ENCODE measurements at places on chromosomes 2 and 18.

DNA sequence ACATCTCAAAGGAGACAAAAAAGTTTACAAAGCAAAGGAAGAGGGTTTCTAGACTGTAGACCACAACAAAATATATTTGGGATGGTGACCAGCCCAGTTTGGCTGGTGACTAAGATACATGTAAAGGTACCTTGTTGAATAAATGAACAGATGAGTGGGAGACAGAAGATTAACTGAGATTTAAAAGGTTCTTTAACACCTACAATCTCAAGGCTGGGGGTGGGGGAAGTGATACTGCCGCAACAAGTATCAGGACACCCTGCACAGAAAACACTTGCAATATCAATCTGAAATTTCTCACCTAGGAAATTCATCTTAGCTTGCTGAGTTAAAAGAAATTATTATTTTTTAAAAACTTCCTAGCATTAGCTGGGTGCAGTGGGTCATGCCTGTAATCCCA is 8.3 kb downstream of the RNF149 start:
- DNase-seq, result no peak

- no peak for DNase-seq
Observed at GRCh38 chr2:70901227-70902066, 34.3 kb upstream of the ATP6V1B1 start.

- no peak for DNase-seq
Observed at GRCh38 chr2:141888987-141889555, 241.7 kb downstream of the LRP1B start.

- no peak for DNase-seq
Observed at GRCh38 chr2:98293030-98293429, 53.2 kb upstream of the CNGA3 start.

All from activated T-cell treated with anti-CD3 and anti-CD28 coated beads for 4 hours (primary cell).